Midbrain (tissue), 1 donor: ENCODE measurements at places on chromosomes 7 and 10.

DNA sequence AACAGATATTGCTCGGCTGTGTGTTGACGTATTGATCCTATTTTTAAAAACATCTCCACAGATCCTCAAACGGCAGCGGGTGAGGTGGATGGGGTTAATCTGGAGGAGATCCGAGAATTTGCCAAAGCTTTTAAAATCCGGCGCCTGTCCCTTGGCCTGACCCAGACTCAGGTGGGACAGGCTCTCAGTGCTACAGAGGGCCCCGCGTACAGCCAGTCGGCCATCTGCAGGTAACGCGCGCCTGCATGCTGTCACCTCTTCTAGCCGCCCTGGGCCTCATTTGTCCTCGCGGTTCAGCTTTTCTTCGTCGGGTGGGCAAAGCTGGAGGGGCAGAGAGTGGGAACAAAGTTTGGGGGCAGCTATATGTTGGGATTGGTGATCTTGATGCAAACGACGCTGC lies 105.7 kb upstream of the YAE1 start:
- no peak for DNase-seq

DNA sequence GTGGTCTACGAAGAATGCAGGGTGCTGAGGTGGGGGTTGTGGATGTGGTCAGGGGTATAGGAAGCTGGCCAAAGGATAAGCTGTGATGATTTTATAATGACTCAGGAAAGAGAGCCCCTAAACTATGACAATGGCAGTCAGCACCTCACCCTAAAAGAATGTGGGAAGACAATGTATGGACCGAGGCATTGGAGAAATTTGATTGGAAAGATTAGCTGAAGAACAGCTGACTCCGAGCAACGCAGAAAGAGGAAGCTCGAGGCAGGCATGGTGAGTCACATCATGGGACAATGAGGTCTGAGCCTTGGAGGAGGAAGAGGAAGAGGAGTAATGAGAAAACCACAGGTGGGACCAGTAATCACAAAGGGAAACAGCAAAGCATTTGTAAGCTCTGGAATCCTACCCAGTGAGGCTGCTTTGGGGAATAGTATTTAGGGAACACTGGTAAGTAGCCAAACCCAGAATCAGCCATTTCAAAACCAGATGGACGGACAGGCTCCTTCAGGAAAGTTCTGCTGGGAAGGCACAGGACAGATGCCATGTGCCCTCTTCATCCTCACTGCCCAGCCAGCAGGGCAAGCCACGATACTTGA lies 295.4 kb downstream of the PRPF18 start:
- DNase-seq = peak; percentile 35

GRCh38 chr10:7657552-7657951 lies 9.2 kb downstream of the ITIH5 start:
- no peak for DNase-seq

GRCh38 chr10:75508814-75509306 lies 77.4 kb downstream of the LRMDA start:
- DNase-seq = no peak

DNA sequence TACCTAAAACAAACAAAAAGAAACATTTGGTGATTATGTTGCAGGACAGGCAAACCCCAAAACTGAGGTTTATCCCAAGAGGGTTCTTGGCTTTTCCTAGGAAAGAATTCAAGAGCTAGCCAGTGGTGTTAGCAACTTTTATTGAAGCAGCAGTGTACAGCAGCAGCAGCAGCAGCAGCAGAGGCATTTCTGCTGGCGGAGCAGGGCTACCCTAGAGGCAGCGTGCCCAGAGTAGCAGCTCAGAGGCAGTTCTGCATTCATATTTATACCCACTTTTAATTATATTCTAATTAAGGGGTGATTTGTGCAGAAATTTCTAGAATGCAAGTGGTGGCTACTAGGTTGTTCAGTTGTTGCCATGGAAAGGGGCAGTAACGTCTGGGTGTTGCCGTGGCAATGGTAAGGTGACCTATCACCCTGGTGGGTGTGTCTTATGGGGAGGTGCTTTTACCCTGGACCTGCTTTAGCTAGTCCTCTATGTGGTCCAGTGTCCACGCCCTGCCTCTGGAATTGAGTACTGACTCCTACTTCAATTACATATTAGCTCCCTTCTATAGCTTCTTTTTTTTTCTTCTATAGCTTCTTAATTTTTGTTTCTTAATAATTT lies 53.9 kb downstream of the VCL start:
- no peak for DNase-seq

GRCh38 chr7:148148456-148148855 lies 442.1 kb upstream of the C7orf33 start:
- no peak for DNase-seq

DNA sequence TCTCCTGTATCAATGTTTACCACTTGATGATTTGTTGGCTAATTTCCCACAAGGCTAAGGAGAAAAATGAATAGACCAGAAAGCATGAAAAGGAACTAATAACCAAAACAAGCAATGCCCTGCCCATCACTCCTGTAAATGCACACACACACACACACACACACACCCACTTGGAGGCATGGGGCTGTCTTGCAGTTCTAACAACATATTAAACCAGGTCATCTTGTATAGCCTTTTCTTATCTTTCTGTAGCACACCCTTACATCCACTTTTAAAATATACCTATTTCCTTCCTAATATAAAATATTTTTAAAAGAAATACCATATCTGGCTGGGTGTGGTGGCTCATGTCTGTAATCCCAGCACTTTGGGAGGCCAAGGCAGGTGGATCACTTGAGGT lies 105.3 kb downstream of the CTTNBP2 start:
- DNase-seq = no peak

DNA sequence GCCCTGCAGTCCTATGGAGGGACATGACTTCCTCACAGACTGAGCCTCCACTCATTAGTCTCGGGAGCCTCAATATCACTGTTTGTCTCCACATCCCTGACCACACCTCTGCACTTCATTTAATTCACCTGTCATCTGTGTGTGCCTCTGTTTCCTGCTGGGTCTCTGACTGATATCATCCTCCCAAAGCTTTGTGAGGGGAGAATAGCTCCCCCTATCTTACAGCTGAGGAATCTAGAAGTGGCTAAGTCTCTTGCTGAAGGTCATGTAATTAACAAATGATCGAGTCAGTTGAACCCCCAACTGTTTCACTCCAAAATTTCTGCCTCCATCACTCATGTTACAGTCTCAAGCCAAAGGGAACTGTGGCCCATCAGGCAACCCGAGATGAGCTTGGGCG lies 5.5 kb upstream of the CPXM2 start:
- DNase-seq = no peak

GRCh38 chr7:81260152-81260551 lies 341.3 kb upstream of the SEMA3C start:
- no peak for DNase-seq

DNA sequence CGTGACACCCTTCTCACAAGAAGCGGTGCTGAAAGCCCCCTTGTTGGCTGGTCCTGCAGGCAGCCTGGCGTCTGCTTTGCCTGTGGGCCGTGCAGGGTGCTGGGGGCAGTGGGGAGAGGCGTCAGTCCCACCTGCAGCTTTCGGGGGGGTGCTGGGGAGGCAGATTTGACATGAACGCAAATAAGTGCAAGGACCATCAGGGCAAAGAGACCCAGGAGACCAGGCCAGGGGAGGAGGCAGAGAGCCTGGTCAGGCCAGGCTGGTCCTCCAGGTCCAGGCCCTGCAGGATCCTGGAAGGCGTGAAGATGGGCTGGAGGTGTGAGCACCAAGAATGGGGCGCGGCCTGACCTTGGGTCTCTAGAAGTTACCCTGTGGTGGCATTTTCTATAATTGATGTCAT lies 81.6 kb downstream of the MGMT start:
- DNase-seq = no peak

GRCh38 chr7:127187740-127188139 lies 65.0 kb downstream of the GRM8 start:
- no peak for DNase-seq

DNA sequence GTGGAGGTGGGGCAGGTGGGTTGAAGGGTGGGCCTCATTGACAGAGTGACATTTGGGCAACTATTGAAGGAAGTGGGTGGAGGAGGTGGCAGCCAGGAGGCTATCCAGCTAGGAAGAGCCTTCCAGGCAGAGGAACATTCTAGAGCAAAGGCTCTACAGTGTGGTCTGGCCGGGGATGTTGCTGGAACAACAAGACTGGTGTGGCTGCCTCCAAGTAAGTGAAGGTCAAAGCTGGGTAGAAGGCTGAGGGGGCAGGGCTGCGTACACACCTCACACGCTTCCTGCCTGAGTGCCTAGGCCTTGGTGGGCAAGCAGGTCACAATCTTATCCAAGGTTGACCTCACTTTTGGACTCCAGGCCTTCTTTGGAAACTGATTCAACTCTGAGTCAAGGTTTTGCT lies 6.6 kb downstream of the CPA1 start:
- no peak for DNase-seq

GRCh38 chr10:130470973-130471372 lies 334.8 kb downstream of the GLRX3 start:
- no peak for DNase-seq

DNA sequence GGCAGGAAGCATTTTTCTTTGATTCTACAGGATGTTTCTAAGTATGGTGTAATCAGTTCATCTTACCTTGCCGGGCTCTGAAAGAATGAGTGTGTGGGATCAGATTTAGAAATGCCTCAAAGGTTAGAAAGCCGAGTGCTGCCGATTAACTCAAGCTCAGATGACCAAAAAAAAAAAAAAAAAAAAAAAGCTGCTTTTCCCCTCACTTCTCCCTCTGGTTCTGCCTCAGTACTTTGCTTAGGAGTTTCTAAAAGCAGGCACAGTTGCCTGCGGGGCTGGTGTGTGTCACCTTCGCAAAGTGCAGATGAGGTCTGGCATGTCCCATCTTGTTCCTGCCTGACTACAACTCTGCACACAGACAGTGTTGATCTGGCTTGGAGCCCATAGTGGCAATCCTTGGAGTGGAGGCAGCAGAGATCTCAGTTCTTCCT lies 47.0 kb downstream of the KIAA1217 start:
- no peak for DNase-seq

- DNase-seq = no peak
Measured at GRCh38 chr10:89695307-89695706, 6.1 kb upstream of the KIF20B start.

DNA sequence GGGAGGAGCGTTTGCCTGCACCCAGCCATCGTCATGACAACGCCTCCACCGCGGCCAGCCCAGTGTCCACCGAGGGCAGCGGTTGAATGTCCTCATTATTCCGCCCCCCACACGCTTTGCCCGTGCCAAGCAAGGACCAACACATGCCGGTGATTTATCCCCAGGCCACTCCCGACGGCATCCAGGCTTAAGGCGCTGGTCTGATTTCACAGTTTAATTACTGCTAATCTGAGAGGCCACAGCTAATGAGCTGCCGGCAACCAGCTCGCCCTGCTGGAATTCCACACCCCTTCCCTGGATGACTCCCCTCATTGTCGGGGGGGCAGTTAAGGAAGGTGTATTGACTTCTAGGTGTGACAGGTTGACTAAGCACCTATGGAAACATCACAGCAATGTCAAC lies 432.3 kb downstream of the DNAJB6 start:
- no peak for DNase-seq

- DNase-seq = peak; percentile 77
Measured at GRCh38 chr10:73644015-73644743, 2.9 kb upstream of the MYOZ1 start.

DNA sequence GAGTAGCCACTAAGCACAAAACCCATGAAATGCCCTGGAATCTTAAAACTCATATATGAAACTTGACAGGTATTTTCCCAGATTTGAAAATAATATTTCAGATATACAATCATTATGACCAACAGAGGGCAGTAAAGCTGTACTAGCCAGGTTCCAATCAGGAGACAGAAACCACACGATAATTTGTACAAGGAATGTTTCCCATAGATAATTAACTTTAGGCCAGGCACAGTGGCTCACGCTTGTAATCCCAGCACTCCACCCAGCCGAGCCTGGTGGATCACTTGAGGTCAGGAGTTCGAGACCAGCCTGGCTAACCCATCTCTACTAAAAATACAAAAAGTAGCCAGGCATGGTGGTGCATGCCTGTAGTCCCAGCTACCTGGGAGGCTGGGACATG lies 31.0 kb upstream of the NUB1 start:
- no peak for DNase-seq

DNA sequence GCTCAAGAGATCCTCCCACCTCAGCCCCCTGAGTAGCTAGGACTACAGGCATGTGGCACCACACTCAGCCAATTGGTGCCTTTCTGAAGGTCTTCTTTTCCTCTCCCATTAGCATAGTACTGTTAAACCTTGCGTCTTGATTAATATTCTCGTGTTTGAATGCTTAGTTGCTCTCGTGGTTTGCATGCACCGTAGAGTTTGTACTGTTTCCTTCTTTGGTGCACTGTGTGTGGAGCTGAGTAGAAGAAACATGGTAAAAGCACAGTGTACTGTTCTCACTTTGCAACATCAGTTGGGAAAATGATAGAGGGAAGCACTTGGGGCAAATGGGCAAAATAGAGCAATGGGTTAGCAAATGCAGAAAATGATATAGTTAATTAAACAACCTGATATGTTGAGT lies 27.6 kb upstream of the RPA3 start:
- DNase-seq = no peak

DNA sequence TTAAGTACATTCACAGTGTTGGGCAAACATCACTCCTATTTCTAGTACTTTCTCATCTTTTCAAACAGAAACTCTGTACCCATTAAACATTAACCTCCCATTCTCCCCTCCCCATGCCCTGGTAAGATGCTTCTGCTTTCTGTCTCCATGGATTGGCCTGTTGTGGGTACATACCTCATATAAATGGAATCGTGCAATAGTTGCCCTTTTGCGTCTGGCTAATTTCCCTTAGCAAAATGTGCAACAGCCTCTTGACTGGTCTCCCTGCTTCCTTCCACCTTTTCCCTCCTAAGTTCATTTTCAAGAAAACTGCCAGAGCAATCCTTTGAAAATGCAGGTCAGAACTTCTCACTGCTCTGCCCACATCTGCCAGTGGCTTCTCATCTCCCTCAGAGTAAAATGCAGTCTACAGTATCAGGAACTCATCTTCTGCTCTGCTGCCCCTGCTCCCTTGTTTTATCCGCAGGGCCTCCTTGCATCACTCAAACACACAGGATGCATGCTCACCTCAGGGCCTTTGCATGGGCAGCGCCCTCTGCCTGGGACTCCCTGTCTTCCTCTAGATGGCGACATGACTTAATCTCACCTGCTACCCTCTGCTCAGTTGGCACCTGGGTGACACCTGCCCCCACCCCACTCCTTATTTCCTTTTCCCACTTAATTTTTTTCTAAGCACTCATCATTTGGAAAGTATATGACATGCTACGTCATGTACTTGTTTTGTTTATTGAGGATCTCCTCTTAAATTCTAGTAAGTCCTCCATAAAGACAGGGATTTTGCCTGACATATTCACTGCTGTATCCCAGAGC lies 44.3 kb upstream of the ECHDC3 start:
- no peak for DNase-seq

- no peak for DNase-seq
Measured at GRCh38 chr7:106966121-106966520, 78.4 kb upstream of the PRKAR2B start.

- DNase-seq = no peak
Measured at GRCh38 chr7:17441557-17441956, 143.1 kb downstream of the AHR start.
